Anterior cingulate cortex (tissue), 58 donors: ENCODE measurements at places on chromosomes 13 and 19.

- DNase-seq: no peak
These were observed 30.7 kb upstream of the CSNK1A1L start for GRCh38 chr13:37136187-37136586.

- DNase-seq: no peak
These were observed 142.2 kb downstream of the TBC1D4 start for GRCh38 chr13:75339635-75340374.

GRCh38 chr19:53537121-53537520 is 824 bp upstream of the ZNF331 start:
- DNase-seq: no peak

- DNase-seq: no peak
These were observed 8.1 kb upstream of the ANGPTL4 start for GRCh38 chr19:8355631-8356402.

GRCh38 chr13:51058461-51059167 is 52.5 kb downstream of the C13orf42 start:
- DNase-seq: no peak

GRCh38 chr13:106028911-106029310 is 506.6 kb downstream of the EFNB2 start:
- no peak for DNase-seq

DNA sequence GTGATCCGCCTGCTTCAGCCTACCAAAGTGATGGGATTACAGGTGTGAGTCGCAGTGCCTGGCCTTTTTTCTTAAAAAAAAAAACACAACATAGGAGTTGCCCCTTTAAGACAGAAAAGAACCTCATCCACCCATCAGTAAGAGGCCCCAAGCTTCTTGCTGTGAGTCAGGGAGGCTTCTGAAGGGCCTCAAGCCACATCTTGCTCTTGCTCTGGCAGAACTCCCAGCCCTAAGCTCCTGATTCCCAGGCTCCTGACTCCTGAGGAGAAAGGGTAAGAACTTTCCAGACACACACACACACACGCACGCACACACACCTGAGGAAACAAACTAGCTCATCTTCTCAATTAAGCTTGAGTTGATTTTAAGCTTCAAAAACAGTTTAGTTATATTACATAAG is 6.9 kb downstream of the ETFB start:
- DNase-seq: no peak

- DNase-seq: no peak
These were observed 48.0 kb downstream of the RFX2 start for GRCh38 chr19:6062274-6062673.

DNA sequence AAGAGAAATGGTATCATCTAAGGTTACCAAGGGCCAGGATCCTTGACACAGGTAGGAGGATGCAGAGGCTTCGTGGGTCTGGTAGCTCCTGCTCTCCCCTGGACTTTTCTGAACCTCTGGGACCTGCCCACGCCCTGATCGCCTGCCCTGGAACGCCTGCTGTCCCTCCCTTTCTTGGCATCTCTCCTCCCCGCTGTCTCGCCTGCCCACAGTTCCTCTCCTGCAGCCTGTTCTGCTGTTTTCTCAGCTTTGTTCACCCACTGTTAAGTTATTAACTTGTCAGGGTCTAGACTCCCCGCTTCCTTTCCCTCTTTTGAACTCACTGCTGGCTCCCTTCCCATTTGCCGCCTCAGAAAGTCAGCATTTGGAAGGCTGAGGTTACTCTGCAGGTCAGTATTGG is 19.8 kb downstream of the SERP2 start:
- peak; percentile 26 for DNase-seq

DNA sequence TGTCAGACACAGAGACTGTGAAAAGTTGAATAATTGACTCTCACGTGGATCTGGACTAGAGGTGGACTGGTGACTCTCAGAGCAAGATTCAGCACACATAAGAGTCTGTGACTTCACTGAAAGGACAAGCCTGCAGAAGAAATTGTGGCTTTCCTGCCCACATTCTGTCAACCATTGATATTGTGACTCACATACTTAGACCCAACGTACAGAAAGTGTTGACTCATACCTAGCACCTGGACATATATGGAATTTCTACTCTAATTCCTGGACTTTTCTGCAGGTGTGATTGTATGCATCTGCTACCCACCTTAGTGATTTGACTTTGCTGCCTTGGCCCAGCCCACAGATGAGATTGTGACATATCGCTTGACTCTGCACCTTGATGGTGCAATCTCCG is 15.6 kb upstream of the ZNF730 start:
- DNase-seq: no peak

- no peak for DNase-seq
These were observed 27.7 kb downstream of the EFNB2 start for GRCh38 chr13:106507560-106508274.

DNA sequence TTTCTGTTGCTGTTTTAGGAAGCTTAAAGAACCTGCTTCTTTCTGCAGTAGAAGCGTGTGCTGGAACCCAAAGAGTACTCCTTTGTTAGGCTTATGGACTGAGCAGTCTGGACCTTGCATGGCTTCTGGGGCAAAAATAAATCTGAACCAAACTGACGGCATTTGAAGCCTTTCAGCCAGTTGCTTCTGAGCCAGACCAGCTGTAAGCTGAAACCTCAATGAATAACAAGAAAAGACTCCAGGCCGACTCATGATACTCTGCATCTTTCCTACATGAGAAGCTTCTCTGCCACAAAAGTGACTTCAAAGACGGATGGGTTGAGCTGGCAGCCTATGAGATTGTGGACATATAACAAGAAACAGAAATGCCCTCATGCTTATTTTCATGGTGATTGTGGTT is 103.1 kb downstream of the TNFRSF19 start:
- peak; percentile 9 for DNase-seq
